Activated T-cell treated with anti-CD3 and anti-CD28 coated beads, Interleukin-2, amount 50 U/mL, for 72 hours (primary cell): ENCODE measurements at places on chromosomes 1 and 21.

DNA sequence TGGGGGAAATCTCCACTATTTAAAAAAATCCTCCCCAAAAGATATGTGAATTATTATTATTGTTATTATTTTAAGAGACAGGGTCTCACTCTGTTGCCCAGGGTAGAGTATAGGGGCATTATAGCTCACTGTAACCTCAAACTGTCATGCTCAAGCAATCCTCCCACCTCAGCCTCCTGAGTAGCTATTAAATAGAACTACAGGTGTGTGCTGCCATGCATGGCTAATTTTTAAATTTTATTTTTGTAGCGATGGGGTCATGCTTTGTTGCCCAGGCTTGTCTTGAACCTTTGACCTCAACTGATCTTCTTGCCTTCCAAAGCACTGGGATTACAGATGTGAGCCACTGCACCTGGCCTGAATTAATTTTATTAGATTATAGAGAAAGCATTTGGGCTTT is 116.8 kb downstream of the RABGAP1L start:
- DNase-seq = no peak

DNA sequence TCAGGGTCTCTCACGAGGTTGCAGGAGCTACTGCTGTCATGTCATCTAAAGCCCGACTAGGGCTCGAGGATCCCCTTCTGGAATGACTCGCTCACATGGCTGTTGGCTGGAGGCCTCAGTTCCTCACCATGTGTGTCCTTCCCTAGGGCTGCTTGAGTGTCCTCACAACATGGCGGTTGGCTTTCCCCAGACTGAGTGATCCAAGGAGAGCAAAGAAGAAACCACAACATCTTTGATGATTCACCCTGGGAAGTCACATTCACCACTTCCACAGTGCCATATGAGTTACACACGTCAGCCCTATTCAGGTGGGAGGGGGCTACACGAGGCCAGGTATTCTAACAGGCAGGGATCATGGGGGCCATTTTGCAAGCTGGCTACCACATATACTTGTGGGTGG is 64.9 kb downstream of the FHAD1 start:
- DNase-seq = no peak

DNA sequence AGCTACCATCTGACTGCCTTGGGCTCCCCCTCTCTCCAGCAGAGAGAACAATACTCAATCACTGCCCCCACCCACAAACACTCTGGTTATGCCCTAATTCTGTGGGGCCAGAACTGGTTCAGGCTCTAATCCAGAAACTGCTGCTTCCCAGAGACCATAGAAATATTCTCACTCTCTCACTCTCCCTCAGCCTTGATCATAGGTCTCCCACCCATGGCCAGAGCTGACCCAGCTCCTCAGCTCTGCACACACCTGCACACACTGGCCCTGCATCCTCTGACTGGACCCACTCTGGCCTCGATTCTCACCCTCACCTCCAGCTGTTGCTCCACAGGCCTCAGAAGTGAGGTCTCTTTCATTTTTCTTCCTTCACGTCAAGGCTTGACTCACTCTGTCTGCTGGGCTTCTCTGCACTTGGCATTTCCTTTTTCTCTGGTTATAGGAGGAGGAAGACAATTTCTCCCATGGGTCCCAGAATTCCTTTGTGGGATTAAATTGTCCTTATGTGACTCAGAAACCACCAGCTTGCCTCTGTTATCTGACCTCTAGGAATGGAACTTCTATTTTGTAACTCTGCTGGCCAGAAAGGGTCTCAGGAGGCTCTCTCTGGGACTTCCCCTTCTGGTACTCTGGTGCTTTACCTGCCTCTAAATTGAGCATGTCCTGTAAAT is 15.6 kb upstream of the ZMYM6 start:
- DNase-seq = no peak

GRCh38 chr1:192945390-192946130 is 113.6 kb downstream of the UCHL5 start:
- no peak for DNase-seq

- DNase-seq = no peak
These were observed 188.1 kb upstream of the KIAA0040 start for GRCh38 chr1:175380521-175381300.

GRCh38 chr1:64508629-64509028 is 38.7 kb downstream of the CACHD1 start:
- DNase-seq = no peak

- DNase-seq = no peak
These were observed 550.1 kb downstream of the LTN1 start for GRCh38 chr21:28442624-28443023.

GRCh38 chr1:4062041-4062440 is 162.0 kb upstream of the C1orf174 start:
- no peak for DNase-seq

GRCh38 chr1:240254006-240254405 is 162.3 kb downstream of the FMN2 start:
- no peak for DNase-seq

DNA sequence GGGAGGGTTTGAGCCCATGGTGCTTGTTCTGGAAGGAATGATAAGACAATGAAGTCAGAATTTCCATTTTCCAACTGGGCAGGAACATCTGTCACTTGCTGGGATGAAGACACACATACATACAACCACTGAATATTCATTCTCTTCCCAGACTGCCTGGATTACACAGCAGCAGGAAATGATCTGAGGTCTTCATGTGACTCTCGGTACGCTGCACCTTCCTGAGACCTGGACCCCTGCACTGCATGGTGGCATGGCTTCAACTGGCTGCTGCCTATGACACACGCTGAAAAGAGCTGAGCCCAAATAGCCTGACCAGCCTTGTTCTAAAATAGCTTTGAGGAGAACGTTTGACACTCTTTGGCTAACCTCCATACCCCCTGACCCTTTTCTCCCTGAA is 150.6 kb downstream of the GABPA start:
- DNase-seq = no peak

DNA sequence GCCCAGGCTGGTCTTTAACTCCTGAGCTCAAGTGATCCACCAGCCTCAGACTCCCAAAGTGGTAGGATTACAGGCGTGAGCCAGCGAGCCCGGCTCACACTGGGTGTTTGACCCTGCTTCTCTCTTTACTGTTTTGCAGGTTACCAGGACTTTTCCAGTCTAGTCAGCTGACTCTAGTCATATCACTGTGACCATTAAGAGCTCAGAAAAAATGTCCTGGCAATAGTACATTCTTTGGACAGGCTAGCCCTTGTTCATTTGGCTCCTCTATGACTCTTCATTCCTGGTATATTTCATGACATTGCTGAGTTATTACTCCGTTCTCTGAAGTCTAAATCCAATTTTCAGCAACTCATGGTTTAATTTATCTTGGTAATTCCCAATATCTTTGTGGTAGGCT is 8.0 kb upstream of the CA6 start:
- DNase-seq = no peak

DNA sequence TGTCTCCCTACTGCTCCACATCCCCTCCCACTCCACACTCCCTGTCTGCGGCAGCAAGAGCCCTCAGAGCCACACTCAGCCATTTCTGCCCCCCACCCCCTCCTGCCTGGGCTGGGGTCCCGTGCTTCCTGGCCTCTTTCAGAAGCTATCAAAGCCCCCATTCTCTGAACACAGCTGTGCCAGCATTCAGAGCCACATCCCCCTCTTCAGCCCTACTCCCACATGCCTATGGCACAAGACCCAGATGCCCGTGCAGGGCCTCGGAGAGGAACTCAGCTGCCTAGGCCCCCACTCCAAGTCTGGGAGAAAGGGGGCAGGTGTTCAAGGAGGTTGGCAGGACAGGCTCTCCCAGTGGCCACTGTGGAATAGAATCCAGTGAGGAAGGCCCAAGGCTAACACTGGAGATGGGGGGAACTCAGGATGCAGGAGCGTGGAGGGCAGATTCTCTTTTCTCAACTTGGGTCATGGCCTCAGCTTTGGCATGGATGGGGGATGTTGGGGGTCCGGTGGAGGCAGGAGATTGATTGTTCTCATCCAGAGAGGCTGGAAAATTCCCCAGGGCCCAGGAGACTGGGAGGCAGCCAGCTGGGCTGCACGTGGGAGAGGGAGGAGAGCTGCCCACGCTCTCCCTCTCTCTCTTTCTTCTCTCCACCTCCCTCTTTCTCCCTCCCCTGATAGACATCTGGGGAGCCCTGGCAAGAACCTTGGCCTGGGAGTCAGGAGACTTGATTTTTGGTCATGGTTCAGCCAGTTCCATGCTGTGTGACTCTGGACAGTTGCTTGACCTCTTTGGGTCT is 3.5 kb upstream of the BCAN start:
- DNase-seq = no peak

- DNase-seq = no peak
These were observed 206.6 kb upstream of the GRIK3 start for GRCh38 chr1:37240897-37241296.

- DNase-seq = no peak
These were observed 58.4 kb downstream of the SLC35F3 start for GRCh38 chr1:233962878-233963277.

DNA sequence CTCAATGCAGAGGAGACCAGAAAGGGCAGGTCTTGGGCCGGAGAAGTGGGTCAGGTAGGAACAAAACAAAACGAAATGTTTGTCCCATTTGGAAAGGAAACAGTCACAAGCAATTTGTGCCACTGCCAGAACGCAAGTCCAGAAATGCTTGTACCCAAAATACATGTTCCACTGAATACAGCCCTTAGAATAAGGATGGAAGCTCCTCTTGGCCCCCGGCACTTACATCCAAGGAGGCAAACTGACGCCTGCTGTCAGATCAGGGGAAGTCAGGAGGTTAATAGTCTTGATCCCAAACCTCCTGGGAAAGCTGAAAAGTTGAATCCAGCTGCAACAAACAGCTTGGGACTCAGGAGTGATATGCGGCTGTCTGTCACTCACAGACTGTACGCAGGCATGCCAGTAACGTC is 75.9 kb upstream of the GALNT2 start:
- no peak for DNase-seq

GRCh38 chr1:94004924-94005323 is 95.7 kb upstream of the GCLM start:
- DNase-seq = no peak

- DNase-seq = no peak
These were observed 46.1 kb upstream of the LPAR3 start for GRCh38 chr1:84939151-84939550.

DNA sequence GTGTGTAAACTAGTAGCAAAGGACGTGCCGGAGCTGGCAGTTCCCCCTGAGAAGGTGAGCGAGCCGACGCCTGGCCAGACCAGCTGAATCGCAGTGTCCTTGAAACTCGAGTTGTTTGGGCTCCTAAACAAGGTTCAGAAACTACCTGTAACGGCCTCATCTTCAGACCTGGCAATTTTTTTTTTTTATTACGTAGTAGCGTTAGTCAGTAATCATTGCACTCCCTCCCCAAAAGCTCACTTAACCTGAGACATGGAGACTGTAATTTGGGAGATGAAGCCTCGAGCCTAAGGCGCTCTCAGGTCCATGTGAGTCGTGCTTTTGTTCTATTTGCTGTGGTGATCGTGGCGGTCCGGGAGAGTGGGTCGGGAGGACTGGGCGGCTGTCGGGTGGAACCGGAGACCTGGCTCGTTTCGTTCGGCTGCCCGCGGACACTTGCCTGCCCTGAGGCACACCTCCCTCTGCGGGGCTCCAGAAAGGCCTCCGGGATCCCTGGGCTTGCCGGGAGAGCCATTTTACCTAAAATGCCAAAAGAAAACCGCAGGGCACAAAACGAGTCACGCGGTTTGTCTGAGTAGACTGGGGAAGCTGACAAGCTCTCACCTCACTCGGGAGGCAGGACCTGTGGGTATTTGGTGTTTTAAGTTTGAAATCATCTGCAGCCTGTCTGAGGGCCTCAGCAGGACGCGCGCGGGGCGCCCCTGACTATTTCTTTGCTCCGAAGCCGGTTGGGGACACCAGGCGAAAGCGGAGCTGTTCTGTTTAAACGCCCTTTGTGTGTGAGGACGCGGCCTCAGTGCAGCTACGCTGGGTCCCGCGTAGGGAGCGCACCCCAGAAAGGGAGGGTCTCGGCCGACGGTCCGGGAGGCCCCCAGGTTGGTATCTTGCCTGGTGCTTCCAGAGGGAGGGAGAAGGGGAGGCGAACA is 722 bp downstream of the LHX8 start:
- DNase-seq = no peak

DNA sequence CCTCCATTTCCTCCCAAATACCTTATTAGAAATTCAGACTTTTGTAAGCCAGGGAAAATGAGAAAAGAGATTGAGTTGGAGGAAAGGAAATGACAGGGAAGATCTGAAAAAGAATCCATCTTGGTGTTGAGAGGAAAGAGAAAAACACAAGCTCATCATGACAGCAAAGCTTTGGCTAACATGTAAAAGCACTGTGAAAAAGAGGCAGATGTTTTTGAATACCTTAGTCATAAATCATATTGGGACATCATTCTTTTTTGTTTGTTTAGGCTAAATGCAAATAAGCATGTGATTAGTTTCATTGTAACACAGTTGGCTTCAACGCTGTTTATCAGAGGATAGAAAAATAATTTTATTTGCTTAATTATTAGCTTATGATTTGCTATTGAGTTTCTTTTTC is 64.6 kb downstream of the LHX8 start:
- no peak for DNase-seq

DNA sequence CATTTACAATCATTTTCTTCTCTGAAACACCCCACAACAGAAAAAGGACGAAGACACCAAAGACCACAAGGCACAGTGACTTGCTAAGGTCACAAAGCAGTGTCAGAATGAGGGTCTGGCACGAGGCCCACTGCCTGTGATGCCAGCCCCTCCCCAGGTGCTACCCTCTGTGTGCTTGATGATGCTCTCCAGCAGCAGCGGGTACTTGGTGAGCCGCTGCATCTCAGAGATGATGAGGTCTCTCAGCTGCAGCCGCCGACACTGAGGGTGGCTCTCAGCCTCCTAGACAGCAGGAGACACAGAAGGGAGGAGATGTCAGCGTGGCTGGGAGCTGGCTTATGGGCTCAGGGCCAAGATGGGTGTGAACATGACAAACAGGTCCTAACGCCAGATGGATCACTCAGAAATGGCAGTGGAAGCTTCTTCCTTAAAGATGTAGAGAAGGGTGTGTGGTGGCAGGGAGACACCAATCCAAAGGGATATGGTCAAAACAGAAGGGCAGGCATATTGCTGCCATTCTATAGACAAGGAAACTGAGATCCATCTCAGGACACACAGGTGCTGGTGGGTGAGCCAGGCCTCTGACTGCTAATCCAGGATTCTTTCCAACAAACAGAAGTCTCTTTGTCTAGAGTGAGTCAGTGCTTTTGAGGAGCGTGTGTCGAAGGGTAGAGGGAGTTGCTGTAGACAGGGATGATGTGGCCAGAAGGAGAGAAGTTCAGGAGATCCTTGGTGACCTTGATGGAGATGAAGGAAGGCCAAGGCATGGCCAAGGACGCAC is 25.6 kb downstream of the LRRC71 start:
- DNase-seq = no peak
